Urinary bladder (tissue), 4 donors: ENCODE measurements at places on chromosomes 5 and 9. TPM values are rescaled to one million over a fixed set of nuclear protein-coding genes. Genes with fewer than 3 reads are reported as not detected.
A peak's percentile ranks its signal among the peaks of the same experiment; 100 is the strongest.

The DAB2IP gene
- 16.8 TPM for total RNA-seq

The HABP4 gene
- total RNA-seq, result 6.6 TPM

The PLCXD3 gene
- total RNA-seq, result 0.42 TPM

The FGD3 gene
- total RNA-seq, result 7.4 TPM

The NTNG2 gene
- 2.8 TPM for total RNA-seq

GRCh38 chr9:95966306-95966705, 90.8 kb downstream of the ERCC6L2 start:
- DNase-seq, result no peak

- no peak for DNase-seq
These were observed 22.1 kb downstream of the P4HA2 start for GRCh38 chr5:132205385-132206125.

DNA sequence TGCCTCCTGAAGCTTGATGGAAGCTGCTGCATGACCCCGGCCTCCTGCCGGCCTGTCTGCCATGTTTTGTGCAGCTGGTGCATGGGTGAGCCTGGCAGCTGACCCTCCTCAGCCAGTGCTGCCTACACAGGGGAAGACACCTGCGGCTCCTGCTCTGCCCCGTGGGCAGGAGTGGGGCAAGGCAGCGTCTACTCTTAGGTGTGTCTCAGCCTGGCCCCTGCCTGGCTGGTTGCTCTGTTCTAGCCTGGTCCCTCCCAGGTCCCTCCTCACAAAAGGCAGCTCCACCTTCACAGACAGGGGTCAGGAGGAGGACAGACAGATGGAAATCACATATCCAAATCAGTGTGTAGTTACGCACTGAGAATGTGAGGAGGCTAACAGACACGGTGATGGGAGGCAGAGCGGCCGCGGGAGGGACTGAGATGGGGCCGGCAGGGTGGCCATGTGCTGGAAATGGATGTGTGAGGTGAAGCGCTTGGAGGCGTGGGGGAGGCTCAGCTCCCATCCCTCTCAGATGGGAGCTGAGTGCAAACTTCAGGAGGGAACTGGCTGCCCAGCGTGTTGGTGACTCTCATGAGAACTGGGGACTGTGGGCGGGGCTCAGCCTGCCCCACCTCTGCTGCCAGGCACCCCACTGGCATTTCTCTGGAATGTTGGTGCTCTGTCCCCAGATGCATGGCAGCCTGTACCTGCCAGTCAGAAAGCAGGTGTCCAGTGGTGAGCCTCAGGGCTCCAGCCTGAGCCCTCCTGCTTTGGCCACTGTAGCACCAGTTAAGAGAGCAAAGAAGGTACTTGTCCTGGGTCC, 43.4 kb downstream of the PPARGC1B start:
- no peak for DNase-seq

DNA sequence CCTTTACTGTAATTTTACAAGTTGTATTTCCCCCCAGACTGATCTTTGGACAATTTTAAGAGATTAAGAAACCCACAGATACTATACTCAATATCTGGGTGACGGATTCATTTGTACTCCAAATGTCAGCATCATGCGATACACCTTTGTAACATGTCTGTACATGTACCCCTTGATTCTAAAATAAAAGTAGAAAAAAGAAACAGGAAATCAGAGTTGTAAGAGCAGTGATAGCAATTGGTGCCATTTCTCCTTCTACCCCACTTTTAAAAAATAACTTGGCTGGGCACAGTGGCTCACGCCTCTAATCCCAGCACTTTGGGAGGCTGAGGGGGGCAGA, 116.9 kb downstream of the FGF1 start:
- DNase-seq, result no peak

- no peak for DNase-seq
These were observed 43.2 kb downstream of the KIAA0825 start for GRCh38 chr5:94575196-94575595.

DNA sequence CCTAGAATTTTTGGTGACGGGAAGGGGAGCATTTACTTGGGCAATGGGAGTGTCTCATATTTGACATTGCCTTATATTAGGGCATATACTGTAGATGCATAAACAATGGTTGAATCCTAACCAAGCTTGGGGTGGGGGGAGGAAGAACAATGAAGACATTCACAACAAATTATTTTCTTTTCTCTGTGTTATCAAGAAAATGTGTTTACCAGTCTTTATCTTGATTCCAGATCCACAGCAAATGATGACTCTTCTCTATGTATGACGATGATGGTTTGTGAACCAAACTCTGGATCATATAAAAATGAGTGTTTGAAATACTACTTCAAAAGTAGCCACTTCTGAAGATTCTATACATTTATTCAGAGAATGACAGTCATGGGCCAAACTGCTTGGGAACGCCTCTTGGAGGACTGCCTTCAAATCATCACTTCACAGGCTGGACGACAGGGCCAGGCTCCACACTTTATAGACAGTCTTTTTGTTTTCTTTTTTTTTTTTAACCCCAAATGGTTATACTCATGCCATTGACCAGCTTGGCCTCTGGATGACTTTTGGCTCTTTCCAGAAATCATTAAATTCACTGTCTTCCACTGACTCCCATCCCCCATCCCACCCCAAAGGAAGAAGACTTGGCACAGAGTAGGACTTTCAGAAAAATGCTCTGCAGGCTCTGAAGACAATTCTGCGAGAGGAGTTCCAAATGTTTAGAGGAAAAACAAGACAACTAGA, 123.8 kb upstream of the LIFR start:
- DNase-seq, result no peak

DNA sequence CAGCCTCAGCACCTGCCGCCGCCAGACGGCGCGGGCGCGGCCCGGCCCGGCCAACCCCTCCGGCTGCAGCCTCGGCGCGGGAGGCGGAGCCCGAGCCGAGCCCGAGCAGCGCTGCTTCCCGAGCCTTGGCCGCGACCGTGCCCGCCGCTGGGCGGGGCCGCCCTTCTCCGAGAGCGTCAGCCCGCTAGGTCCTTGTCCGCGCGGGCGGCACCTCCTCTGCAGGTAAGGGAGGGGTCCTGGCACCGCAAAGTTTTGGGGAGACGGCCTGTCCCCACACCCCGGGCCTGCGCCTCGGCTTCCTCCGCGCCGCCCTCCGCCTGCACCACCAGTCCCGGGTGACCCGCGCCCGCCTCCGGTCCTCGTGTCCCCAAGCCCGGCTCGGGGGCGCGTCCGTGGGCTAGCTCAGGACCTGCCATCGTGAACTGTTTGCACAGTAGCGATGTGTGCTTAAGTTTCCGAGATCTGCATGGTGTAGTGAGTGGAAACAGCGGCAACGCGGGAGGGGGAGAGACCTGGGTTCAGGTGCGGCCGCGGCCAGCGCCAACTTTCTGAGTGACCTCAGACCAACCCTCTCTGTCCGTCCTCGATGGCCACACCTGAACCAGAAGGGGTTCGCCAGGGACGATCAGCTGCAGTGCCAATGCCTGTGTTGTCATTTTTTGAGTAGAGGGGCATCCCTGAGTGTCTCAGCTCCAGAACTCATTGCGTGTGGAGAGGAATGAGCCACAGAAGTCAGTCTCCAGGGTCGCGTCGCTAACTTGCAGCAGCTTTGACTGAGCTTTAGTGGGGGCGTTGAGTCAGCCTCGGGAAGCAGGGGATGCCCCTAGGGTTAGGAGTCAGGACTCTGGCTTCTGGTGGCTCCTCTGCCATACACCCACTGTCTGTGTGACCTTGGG, at the start of gene FRMPD1:
TSS of gene FRMPD1 (plus strand) at position 82 of the 896 bp plus-strand sequence. CDS start 41,688 bp downstream, outside the sequence.
- no peak for DNase-seq

DNA sequence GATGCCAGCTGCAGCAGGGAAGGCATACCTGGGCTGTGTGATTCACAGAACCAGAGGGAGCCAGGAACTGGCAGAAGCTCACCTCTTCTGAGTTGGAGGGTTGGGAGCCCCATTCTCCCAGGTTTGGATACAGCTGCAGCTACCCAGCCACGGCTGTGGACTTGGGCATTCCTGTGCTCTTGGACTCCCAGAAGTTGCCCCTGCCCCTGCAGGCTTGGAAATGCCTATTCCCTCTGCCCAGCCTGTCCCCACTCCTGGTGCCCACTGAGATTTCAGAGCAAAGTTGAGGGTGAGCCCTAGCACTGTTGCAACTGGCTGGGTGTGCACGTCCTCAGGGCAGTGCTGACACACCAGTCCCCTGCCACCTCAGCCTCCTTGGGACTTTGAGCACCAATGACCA, 489.7 kb downstream of the SLCO4C1 start:
- no peak for DNase-seq

DNA sequence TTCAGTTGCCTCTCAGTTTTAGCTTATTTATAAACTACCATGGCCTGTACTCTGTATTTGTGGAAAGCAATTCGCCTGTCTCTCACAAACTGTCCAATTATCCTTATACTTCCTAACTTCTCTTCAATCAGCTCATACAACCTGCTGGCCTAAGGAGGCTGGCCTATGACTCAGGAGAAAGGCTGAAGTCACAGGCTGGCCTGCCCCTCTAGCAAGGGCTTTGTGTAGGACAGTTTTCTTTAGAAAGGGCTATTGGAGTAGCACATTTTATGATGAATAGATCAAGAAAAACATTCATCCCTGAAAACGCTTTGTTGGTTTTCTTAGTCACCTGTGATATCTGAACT, 988.7 kb upstream of the ARRDC3 start:
- no peak for DNase-seq

GRCh38 chr5:142803428-142804125, 33.4 kb downstream of the ARHGAP26 start:
- no peak for DNase-seq

DNA sequence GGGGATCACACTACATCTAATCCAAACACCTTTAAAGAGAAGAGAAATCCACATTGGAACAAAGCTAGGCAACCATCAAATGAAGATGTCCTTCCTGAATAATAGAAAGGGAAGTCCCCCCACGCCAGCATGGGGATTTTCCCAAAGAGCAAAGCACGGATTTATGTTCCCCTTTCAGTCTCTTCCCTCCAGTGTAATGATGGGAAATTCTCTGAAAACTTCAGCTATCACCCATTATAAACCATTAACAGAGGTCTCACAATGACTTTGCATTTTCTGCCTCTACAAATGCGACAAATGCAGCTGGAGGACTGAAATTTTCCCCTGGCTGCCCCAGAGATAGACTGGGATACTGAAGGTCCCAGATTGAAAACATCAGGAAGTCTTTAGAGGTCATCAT, 368.7 kb downstream of the EFNA5 start:
- no peak for DNase-seq

GRCh38 chr5:87300744-87301143, 33.1 kb downstream of the RASA1 start:
- DNase-seq, result no peak

DNA sequence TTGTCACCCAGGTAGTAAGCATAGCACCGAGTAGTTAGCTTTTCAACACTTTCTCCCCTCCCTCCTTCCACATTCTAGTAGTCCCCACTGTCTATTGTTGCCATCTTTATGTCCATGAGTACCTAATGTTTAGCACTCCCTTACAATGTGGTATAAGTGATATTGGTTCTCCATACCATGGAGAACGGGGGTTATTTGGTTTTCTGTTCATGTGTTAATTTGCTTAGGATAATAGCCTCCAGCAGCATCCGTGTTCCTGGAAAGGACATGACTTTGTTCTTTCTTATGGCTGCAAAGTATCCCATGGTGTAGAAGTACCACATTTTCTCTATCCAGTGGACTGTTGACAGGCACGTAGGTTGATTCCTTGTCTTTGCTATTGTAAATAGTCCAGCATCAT, 353.9 kb downstream of the ADGRV1 start:
- DNase-seq, result no peak

- DNase-seq, result no peak
These were observed 845.3 kb upstream of the PTPRD start for GRCh38 chr9:11457825-11458790.

- no peak for DNase-seq
These were observed 8.2 kb upstream of the GARNL3 start for GRCh38 chr9:127256324-127256723.

GRCh38 chr9:112544477-112544876, 57.9 kb downstream of the KIAA1958 start:
- DNase-seq, result no peak

DNA sequence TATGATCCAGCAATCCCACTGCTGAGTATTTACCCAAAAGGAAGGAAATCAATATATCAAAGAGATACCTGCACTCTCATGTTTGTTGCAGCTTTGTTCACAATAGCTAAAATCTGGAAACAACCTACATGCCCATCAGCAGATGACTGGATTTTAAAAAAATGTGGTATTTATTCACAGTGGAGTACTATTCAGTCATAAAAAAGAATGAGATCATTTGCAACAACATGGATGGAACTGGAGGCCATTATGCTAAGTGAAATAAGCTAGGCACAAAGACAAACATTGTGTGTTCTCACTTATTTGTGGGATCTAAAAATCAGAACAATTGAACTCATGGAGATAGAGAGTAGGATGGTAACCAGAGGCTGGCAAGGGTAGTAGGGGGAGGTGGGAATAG, 33.1 kb downstream of the CYSTM1 start:
- no peak for DNase-seq

DNA sequence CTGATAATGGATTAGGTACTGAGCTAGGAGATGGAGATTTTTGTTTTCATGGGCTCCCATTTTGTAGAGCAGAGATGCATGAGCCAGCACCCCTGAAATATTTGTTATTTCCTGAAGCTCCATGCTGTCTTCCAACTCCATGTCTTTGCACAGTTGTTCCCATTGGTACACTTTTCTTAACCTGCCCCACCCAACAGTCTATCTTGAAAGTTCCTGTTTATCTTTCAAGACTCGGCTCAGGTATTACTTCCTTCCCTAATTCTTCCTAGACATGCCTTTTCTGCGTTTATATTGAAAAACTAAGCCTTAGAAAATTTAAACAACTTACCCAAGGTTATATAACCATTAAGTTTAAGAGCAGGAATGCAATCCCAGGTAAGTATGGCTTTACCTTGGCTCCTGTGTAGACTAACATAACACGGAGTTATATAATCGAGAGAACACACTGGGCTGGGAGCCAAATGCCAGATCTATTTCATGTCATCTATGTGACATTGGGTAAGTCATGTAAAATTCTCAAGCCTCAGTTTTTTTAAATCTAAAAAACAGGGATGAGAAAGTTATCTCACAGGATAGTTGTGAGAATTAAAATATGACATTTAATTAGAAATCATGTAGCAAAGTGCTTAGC, 67.4 kb downstream of the LIX1 start:
- DNase-seq, result no peak

- DNase-seq, result no peak
These were observed 77.8 kb downstream of the TTLL11 start for GRCh38 chr9:122015170-122015821.

GRCh38 chr5:157994906-157995519, 136.1 kb upstream of the CLINT1 start:
- DNase-seq, result peak; percentile 13
